Thyroid gland (tissue), 4 donors: ENCODE measurements at places on chromosomes 3 and 15. TPM values are rescaled to one million over a fixed set of nuclear protein-coding genes. Genes with fewer than 3 reads are reported as not detected.

HIGD2B gene
- 0.33 TPM for total RNA-seq

GRCh38 chr3:159532577-159532976 lies 456.1 kb upstream of the IL12A start:
- H3K4me1 ChIP-seq, result no peaks in the 10 kb centered on the region
- no peak overlapping the region for H3K4me3 ChIP-seq
- H3K27ac ChIP-seq, result no peak overlapping the region
- no peaks in the 10 kb centered on the region for H3K27me3 ChIP-seq
- no peak for DNase-seq
- H3K36me3 ChIP-seq, result no peaks in the 10 kb centered on the region

- no peak overlapping the region for H3K4me3 ChIP-seq
- no peaks in the 10 kb centered on the region for H3K36me3 ChIP-seq
- no peaks in the 10 kb centered on the region for H3K27me3 ChIP-seq
- H3K4me1 ChIP-seq, result no peaks in the 10 kb centered on the region
- H3K27ac ChIP-seq, result no peak overlapping the region
Measured at GRCh38 chr3:129415830-129416229, 12.6 kb downstream of the EFCAB12 start.

DNA sequence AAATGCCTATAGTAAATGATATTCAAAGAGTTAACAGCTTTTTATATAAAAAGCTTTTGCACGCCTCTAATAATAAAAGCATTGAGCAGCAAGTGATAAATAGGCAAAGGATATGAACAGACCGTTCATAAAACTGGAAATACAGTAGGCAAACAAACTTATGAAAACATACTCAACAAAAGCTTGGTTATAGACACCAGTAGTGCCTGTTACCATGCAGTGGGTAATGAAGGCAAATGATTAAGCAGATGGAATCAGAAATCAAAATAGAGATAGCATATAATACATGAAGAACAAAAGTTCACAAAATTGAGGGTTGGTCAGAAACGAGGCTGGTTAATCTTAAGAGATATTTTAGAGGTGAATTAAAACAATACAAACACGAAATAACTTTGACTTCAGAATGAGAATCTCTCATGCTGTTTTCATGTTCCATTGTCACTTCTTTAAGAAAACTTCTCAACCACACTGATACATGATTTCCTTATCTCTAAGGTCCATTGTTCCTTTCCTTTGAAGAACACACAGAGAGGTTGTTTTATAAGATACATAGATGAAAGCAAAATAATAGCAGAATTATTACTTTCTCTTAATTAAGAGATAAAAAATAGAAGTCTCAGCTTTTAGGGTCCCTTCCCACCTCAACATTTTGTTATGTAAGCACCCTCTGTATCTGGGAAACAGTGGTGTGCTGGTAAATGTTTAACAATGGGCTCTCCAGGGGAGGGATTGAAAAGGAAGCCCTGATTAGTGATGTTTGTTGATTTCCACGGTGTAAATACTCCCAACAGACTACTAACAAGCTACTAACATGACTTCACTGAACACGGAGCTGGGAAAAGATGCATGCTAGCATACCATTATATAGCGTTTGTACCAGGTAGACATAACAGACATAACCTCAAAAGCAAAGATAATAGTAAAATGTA lies 12.6 kb downstream of the RASGRP1 start:
- no peak for DNase-seq
- H3K27me3 ChIP-seq, result no peaks in the 10 kb centered on the region

- no peaks in the 10 kb centered on the region for H3K27me3 ChIP-seq
- no peaks in the 10 kb centered on the region for H3K36me3 ChIP-seq
- H3K4me3 ChIP-seq, result no peak overlapping the region
- DNase-seq, result no peak
- H3K27ac ChIP-seq, result no peak overlapping the region
Measured at GRCh38 chr3:152943645-152944044, 108.7 kb downstream of the P2RY1 start.

TRIM71 gene
- not detected for total RNA-seq

ZCWPW2 gene
- total RNA-seq, result 0.49 TPM

DNA sequence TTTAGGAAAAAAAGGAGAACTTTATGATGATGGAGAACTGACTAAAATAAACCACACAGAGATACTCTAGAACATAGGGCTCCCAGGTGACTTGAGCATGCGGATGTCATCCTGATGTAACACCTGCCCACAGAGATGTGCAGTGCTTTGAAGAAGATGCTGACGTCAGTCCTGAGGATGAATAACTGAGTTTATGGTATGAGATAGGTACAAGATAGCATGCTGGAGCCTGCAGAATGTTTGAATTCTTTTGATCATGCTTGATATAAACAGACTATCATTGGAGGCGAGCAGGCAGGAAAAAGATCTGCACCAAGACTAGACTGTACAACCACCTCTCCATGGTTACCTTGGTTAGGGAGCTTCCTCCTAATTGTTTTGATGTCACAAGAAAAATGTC lies 12.4 kb downstream of the CCR4 start:
- H3K27ac ChIP-seq, result no peak overlapping the region
- no peaks in the 10 kb centered on the region for H3K4me1 ChIP-seq
- no peak overlapping the region for H3K4me3 ChIP-seq

GRCh38 chr15:33119865-33120264 lies 74.6 kb downstream of the FMN1 start:
- H3K4me3 ChIP-seq, result no peak overlapping the region
- no peaks in the 10 kb centered on the region for H3K4me1 ChIP-seq
- H3K27me3 ChIP-seq, result no peaks in the 10 kb centered on the region
- H3K36me3 ChIP-seq, result no peaks in the 10 kb centered on the region
- H3K27ac ChIP-seq, result no peak overlapping the region

SERINC4 gene
- total RNA-seq, result not detected

ATP2B2 gene
- 0.15 TPM for total RNA-seq

DNA sequence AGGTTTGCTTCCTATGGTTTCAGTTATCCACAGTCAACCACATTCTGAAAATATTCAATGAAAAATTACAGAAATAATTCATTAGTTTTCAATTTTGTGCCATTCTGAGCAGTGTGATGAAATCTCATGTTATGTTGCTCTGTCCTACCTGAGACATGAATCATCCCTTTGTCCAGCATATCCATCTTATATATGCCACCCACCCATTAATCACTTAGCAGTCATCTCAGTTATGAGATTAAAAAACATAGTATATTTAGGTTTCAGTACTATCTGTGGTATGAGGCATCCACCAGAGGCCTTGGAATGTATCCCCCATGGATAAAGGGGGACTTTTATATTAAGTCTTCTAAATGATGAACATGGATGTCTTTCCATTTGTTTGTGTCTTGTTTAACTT lies 64.7 kb upstream of the PROK2 start:
- H3K27me3 ChIP-seq, result no peaks in the 10 kb centered on the region
- H3K4me3 ChIP-seq, result no peak overlapping the region
- H3K27ac ChIP-seq, result no peak overlapping the region

GRCh38 chr3:29335438-29335837 lies 54.6 kb downstream of the RBMS3 start:
- H3K4me3 ChIP-seq, result no peak overlapping the region
- H3K36me3 ChIP-seq, result no peaks in the 10 kb centered on the region
- peak overlapping the region; percentile 80 for H3K27ac ChIP-seq
- no peaks in the 10 kb centered on the region for H3K27me3 ChIP-seq

DNA sequence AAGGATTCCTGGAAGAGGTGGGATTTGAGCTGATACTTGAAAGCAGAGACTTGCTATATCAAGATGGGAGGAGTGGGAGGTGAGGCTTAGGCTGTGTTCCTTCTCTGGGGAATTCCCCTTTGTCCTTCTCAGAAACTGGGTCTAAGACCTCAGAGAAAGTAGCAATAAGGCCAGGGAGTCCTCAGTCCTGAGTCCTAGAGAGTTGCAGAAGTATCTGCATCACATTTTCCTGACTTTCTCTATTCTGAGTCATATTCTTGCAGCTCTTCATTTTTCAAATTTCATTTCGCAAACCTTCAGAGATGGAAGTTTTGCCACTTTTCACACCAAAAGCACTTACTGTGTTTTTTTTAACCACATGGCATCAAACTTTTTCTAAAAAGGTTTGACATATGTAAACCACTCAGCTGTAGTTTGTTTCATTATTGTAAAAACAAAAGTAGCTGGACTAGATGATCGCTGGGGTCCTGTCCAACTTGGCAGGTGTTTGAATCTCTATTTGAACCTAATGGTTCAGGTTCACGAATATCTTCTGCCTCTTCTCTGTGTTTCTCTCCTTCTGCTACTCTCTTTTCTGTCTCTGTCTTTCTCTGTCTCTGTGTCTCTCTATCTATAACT lies 21.3 kb downstream of the COLQ start:
- H3K27ac ChIP-seq, result no peak overlapping the region
- H3K4me1 ChIP-seq, result no peaks in the 10 kb centered on the region
- no peak overlapping the region for H3K4me3 ChIP-seq
- no peaks in the 10 kb centered on the region for H3K36me3 ChIP-seq

REC114 gene
- not detected for total RNA-seq

SLC28A1 gene
- not detected for total RNA-seq

GRCh38 chr3:21462141-21462540 lies 288.9 kb downstream of the ZNF385D start:
- DNase-seq, result no peak
- no peaks in the 10 kb centered on the region for H3K27me3 ChIP-seq
- H3K4me3 ChIP-seq, result no peak overlapping the region
- H3K36me3 ChIP-seq, result no peaks in the 10 kb centered on the region

DNA sequence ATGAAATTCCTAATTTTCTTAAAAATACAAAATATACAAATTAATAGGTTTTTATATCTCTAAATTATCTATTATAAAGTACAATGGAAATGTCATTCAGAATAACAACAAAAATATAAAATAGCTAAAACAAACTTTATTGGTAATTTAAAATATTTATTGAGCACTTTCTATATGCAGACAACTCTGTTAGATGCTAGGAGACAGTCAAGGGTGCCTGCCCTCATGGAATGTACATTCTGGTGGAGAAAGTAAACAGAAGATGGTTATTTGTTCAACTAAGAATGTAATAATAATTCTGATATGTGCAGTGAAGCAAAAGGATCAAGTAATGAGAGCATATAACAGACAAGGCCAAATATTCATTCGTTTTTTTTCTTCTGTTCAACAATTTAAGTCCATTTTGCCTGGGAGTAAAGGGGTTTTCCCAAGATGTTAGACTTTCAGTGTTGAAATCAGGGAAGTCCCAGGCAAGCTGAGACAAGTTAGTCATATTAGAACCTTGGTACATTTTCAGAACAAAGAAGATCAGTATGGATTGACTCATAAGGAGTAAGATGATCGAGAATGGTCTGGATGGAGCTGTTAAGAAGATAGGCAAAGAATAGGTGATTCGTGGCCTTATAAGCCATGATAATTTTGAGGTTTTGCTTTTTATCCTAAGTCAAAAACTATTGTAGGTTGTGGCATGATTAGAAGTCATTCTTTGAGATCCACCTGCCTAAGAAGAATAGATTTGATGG lies 150.2 kb upstream of the MLF1 start:
- H3K36me3 ChIP-seq, result no peaks in the 10 kb centered on the region
- DNase-seq, result no peak
- no peak overlapping the region for H3K27ac ChIP-seq
- no peaks in the 10 kb centered on the region for H3K27me3 ChIP-seq
- H3K4me3 ChIP-seq, result no peak overlapping the region
- no peaks in the 10 kb centered on the region for H3K4me1 ChIP-seq

RGMA gene
- total RNA-seq, result 10.3 TPM

DNA sequence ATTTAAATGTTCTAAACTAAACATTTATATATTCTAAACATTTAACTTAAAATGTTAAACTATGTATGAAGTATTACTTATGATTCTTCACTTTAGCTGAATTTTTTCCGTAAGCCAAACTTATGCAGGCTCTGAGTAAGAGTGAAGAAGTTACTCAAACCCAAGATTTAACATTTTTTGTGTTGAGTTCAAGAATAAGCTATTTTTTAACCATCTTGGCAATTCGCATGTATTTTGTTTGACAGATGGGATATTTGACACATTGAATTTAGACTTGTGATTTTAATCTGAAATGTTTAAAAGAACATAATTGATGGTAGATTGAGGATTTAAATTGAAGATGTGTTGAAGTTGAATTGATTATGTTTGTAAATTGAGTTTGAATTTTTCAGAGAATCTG lies 14.6 kb upstream of the PPP2R3A start:
- no peak for DNase-seq
- no peaks in the 10 kb centered on the region for H3K4me1 ChIP-seq
- no peaks in the 10 kb centered on the region for H3K36me3 ChIP-seq
- H3K27me3 ChIP-seq, result no peaks in the 10 kb centered on the region
- H3K27ac ChIP-seq, result no peak overlapping the region
- H3K4me3 ChIP-seq, result no peak overlapping the region
